Spinal cord (tissue), 10 donors: ENCODE measurements at places on chromosomes 1 and 21.
A peak's percentile ranks its signal among the peaks of the same experiment; 100 is the strongest.

GRCh38 chr1:159469921-159470533, 30.5 kb downstream of the OR10J1 start:
- no peak for DNase-seq
- H3K27ac ChIP-seq, result no peak overlapping the region
- H3K27me3 ChIP-seq, result no peaks in the 10 kb centered on the region

DNA sequence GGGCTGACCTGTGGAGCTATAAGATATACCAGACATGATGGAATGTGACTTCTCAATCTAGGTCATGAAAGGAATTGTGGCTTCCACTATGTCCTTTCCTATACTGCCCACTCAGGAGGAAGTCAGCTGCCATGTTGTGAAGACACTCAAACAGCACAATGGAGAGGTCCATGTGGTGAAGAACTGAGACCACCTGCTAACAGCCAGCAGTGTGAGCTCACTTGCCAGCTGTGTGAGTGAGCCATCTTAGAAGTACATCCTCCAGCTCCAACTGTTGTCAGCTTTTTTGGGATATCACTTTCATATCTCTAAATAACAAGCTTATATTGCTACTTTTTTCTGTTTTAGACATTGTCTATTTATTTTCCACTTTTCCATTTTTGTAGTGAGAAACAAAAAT, 29.7 kb downstream of the OLFML3 start:
- no peaks in the 10 kb centered on the region for H3K36me3 ChIP-seq
- no peak overlapping the region for H3K27ac ChIP-seq
- H3K4me1 ChIP-seq, result peaks cover under 1% of the 10 kb centered on the region
- no peak for DNase-seq
- no peak overlapping the region for H3K4me3 ChIP-seq

- no peaks in the 10 kb centered on the region for H3K36me3 ChIP-seq
- H3K27ac ChIP-seq, result no peak overlapping the region
- no peak for DNase-seq
- no peaks in the 10 kb centered on the region for H3K27me3 ChIP-seq
Observed at GRCh38 chr1:178328728-178329127, 168.0 kb downstream of the CLEC20A start.

- DNase-seq, result peak; percentile 51
- no peak overlapping the region for H3K27ac ChIP-seq
- peaks cover 3% of the 10 kb centered on the region for H3K4me1 ChIP-seq
- H3K36me3 ChIP-seq, result peaks cover 24% of the 10 kb centered on the region
Observed at GRCh38 chr1:52348704-52349300, 17.2 kb downstream of the CC2D1B start.

GRCh38 chr1:22329148-22329515, 122.5 kb upstream of the ZBTB40 start:
- peak overlapping the region; percentile 36 for H3K27ac ChIP-seq
- H3K4me3 ChIP-seq, result no peak overlapping the region
- peaks cover 37% of the 10 kb centered on the region for H3K4me1 ChIP-seq
- H3K36me3 ChIP-seq, result no peaks in the 10 kb centered on the region
- no peak for DNase-seq
- H3K27me3 ChIP-seq, result no peaks in the 10 kb centered on the region

DNA sequence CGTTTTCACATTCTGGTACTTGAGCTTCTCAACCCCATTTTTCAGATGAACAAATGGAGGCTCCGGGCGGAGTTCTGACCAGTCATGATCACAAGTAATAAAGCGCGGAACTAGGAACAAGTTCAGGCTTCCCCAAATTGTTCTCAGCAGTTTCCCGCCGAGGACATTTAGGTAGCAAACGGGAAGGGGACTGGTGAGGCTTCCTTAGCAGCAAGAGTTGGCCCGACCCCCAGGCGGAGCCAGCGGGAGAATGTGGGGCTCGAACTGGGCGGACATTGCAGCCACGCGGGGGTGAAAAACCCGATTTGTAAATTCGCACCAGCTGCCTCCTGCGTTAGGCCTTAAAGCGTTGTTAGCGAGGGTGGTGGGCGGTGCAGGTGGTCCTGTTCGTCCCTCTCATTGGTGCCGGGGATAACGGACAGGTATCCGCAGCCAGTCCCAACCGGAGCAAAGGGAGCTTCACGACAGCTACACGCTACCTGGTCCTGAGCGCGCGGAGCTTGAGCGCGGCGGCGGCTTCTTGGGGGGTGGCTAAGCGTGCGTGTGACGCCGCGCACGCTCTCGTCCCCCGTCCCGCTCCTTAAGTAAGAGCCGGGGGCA, 15.3 kb downstream of the SEMA6C start:
- H3K36me3 ChIP-seq, result peaks cover 44% of the 10 kb centered on the region
- DNase-seq, result peak; percentile 79
- H3K4me1 ChIP-seq, result peaks cover 21% of the 10 kb centered on the region
- peak overlapping the region; percentile 31 for H3K27ac ChIP-seq
- H3K27me3 ChIP-seq, result peaks cover 2% of the 10 kb centered on the region
